NCI-H2081 (cell line): ENCODE measurements at places on chromosomes 12 and 14.

DNA sequence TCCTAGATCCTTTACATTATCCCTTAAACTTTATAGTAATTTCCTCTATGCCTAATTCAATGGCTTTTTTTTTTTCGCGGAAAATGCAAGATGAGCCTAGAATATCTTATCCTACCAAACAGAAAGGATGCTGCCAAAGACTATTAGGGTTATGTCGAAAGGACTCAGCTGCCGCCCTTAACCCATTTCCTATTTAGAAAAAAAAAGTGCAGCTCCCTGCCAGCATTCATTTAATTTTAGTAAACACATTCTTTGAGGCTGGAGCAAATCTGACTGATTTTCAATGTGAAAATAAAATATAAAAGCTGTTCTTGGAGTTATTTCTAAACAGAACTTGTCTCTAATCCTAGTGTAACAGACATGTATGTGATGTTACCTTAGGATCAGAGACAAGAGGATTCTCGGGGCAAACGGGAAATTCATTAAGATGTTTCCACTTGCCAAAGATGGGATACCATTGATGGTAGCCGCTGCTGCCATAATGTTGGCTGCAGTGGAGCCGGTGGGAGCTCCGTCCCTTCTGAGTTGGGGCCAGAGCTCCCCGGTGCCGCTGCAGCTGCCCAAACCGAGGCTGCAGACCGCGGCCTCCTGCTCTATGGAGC is 8.2 kb upstream of the A2M start:
- DNase-seq = no peak

DNA sequence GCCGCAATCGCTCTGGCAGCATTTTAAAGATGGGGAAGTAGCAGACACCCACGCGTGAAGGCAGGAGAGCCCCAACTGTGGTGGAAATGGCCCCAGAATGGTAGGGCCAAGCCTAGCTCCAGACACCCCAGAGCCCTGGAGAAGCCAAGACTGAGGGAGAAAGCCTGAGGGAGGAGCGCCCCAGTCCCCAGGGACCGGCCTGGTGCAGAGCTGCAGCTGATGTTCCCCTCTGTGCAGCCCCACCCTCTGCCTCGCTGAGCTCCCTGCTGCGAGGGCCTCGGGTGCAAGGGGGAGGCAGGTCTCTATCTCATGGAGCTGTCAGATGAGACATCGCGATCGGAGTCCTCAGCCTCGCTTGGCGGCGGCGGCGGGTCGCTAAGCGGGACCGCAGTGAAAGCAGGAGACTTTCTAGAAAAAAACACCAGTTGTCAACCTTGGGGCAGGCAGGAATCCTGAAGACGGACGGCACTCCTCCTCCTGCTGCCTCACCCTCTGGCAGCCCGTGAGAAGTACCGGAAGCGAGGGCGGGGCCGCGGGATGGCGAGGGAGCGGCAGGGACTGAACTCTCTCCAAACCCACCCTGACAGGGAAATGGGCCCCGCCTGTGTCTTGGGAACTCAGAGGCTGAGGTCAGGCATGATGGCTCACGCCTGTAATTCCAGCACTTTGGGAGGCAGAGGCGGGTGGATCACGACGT is 6.0 kb downstream of the GAPDH start:
- DNase-seq = peak; percentile 21

DNA sequence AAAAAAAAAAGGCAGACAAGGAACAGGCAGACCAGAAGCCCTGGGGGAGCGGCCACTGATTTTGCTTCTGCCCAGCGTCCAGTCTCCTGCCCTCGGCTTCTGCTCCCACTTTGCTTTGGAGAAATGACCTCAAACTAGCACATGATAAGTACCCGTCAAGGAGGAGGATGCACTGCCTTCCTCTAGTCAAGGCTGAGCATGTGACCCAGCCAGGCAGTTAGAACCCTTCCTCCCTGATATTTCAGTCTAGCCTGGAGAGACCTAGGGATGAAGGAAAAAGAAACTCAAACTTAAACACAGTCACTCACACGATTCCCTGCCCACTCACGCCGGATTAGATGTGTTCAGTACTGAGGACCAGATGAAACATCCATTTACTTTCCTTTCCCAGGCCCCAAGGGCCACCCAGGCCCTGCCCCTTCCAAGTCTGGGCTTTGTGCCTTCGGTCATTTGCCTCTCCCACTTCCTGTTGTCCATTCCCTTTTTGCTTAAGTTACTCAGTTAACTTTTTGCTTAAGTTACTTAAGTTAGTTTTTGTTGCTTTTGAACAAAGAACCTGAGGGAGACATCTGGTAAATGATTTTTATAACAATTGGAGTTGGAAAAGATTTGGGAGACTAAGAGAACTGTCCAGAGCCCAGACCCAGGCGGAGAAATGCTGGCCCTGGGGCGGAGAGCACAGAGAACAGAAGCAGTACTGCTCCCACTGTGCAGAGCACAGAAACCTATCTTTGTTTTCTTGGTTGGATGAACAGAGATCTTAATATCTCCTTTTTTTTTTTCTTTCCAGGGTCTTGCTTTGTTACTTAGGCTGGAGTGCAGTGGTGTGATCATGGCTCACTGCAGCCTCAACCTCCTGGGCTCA is 23.0 kb upstream of the TTC7B start:
- DNase-seq = no peak

DNA sequence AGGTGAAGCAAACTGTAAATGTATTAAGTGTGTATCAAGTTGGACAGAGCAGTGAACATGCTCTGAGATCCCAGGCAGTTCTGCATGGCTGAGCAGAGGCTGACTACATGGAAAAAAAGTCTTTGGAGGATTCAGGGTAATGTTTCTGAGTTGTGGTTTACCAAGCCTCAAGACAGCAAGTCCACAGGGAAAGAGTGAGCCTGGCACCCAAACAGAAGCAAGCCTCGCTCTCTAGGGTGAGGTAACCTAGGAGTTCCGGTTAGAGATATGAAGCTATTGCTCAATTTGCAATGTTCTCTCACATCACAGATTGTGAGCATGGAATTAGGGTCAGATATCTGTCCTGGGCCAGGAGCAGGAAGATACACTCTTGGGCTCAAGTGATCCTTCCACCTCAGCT is 158.6 kb downstream of the MON2 start:
- DNase-seq = no peak

GRCh38 chr12:104495786-104496185 is 39.0 kb downstream of the CHST11 start:
- DNase-seq = no peak

- no peak for DNase-seq
These were observed 12.5 kb upstream of the KRT80 start for GRCh38 chr12:52204095-52204930.

GRCh38 chr14:103576371-103577024 is 13.7 kb downstream of the COA8 start:
- peak; percentile 73 for DNase-seq

GRCh38 chr14:25150934-25151790 is 101.2 kb upstream of the STXBP6 start:
- peak; percentile 57 for DNase-seq

DNA sequence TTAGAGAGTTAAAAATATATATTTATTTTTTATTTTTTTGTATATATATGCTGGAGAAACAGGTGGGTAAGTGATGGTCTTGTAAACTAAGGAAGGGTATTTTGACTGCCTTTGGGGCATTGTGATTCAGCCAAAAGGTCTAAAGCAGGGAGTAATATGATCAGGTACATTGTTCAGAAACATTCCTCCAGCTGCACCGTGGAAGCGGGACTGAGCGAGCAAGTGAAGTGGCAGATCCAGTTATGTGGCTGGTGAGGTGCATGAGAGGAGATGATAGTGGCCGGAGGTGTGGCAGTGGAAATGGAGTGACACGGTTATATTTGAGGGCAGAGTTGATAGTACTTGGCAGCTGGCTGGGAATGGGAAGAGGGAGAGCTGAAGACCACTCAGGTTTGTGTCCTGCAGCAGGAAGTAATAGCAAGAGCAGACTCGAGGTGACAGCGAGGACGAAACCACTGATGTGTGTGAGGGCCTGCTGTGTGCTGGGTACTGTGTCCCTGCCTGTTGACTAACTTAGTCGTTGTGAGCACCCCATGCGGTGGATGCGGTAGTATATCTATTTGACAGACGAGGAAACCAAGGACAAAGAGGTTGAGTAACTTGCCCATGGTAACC is 39.2 kb downstream of the EID3 start:
- no peak for DNase-seq

DNA sequence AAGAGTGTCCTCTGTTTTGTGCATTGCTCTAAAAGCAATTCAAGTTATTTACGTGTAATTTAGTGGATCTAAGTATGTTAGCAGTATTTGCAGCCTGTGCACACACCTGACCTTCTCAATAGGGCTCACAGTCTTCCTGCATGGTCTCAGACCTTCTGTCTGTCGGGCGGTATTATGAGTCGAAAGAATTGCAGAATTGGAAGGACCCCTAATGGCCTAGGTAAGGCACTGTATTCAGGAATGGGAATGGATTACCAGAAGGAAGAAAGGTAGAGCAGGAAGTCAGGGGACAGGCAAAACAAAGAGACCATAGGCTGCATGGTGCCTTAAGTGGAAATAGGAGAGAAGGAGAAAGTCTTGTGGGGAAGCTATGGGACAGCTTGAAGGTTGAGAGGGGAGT is 341.6 kb downstream of the VRK1 start:
- DNase-seq = no peak

DNA sequence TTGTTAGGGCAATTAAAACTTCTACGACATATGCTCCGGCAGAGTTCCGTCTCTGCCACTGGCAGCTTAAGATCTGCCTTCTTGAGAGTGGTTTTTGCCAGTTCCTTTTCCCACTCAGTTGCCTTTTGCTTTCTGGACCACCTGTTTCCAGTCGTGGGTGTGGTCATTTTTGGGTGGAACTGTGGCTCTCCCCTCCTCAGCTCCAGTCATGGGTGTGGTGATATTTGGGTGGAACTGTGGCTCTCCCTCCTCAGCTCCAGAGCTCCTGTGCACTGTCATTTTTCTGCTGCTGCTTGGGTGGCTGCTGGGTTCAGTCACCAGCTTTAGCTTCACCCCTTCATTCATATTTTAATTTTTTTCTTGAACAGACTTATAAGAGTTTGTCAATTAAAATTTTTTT is 25.3 kb downstream of the WDR20 start:
- no peak for DNase-seq

DNA sequence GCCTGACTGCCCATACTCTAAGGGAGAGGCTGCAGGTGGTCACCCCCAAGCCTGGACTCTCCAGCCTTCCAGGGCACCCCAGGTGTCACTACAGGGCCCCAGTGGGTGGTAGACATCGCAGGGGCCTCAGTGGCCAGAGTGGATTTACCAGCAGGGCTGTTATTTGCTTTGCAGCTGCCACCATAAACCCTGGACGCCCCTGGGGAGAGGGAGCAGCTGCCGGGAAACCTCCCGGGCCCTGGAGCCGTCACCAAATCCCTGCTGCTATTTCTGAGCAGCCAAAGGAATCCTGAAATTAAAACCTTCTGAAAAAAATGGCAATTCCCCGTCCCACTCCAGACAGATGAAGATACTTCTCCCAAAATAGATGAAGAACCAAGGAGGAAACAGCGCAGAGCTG is 13.9 kb downstream of the TMEM119 start:
- no peak for DNase-seq
